ENCODE measurements at places on chromosomes 4 and X.
A peak's percentile ranks its signal among the peaks of the same experiment; 100 is the strongest.

DNA sequence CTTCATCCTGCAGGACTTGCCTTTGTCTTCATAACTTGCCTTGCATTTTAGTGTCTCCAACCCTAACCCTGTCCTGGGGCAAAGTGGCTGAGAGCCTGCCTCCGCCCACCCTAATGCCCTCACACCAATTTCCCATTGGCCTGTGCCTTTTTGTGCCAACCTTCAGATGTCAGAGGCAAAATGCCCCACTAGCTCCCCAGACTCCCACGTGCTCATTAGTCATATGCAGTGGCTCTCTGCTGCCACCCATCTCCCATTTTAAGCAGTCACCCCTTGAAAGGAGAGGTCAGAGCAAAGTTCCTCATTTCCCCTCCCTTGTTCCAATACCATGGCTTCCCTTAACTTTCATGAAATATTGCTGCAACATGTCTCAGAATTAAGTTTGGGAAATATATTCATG lies 74.8 kb upstream of the PASD1 start:
- DNase-seq: no peak

DNA sequence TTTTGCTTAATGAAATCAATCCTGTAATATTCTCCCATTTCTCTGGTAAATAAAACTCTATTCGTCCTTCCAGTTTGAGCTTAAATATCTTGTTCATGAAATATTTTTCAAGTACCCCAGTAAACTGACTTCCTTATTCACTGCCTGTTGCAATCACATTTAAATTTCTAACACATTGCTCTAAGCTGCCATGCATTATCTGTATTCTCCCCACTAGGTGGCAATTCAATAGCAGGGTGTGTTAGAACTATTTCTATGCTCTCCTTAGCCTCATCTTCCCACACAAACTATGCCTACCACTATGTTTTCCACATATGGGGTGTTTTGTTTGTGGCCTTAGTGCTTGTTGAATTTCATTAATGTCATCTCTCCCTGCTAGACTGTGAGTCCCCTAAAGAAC lies 377.1 kb upstream of the HS3ST1 start:
- no peak for DNase-seq

GRCh38 chr4:168920441-168921065 lies 89.5 kb downstream of the CBR4 start:
- no peak for DNase-seq

DNA sequence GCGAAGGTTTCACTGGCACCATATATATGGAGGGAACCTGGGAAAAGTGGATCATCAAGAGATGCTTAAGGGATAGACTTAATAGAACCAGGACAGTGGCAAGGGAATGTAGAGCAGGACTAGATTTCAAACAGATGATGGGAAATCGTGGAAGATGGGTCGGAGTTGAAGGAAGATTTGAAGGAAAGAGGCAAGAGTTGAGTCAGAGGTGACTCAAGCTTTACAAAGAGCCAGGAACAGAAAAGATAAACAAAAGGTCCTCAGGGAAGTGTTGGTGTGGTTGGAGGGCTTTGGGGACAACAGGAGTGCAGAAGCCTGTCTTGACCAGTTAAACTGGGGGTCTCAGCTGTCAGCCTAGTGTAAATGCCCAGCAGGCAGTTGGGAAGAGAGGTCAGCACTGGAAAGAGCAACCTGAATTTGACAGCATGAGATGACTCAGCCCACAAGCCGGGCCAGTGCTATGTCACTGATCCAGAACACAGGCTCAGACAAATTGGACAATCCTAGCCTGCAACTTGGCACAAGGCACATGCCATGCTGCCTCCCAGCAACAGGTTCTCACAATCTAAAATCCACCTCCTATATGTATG lies 230.5 kb downstream of the IDS start:
- DNase-seq: no peak

DNA sequence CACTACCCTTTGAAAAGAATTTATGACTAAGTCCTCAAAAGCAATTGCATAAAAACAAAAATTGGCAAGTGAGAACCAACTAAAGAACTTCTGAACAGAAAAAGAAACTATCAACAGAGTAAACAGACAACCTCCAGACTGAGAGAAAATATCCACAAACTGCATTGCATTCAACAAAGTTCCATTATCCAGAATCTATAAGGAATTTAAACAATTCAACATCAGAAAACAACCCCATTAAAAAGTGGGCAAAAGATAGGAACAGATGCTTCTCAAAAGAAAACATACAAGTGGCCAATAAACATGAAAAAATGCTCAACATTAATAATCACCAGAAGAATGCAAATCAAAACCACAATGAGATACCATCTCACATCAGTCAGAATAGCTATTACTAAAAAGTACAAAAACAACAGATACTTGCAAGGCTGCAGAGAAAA lies 130.2 kb downstream of the GASK1B start:
- DNase-seq: no peak

GRCh38 chr4:158162631-158163030 lies 10.2 kb downstream of the GASK1B start:
- no peak for DNase-seq

DNA sequence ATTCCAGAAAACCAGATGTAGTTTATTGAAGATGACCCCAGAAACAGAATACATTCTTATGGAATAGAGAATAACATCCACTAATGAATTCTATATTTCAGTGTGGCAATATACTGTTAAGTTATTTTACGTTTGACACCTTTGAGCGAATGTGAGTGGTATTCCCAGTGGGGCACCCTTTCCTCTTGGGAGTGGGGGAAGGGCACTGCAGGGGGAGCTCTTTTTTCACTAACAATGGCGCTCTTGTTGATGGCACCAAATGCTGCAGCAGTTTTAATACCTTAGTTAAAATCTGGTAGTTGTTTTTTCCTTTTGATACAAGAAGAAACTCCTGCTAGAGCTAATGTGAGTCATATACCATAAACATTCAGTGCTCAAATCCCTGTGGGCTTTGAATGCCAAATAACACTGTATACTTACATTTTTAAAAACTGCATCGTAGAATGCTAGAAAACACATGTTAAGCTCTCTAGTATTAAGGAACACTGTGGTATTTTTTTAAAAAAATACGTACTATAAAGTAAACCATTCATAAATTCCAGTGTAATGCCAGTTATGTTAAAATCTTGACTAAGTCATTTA lies 178.5 kb downstream of the DCHS2 start:
- peak; percentile 5 for DNase-seq

GRCh38 chrX:37646254-37646653 lies 39.3 kb upstream of the XK start:
- DNase-seq: no peak
